ENCODE measurements at places on chromosomes 6 and 20.
A peak's percentile ranks its signal among the peaks of the same experiment; 100 is the strongest.

DNA sequence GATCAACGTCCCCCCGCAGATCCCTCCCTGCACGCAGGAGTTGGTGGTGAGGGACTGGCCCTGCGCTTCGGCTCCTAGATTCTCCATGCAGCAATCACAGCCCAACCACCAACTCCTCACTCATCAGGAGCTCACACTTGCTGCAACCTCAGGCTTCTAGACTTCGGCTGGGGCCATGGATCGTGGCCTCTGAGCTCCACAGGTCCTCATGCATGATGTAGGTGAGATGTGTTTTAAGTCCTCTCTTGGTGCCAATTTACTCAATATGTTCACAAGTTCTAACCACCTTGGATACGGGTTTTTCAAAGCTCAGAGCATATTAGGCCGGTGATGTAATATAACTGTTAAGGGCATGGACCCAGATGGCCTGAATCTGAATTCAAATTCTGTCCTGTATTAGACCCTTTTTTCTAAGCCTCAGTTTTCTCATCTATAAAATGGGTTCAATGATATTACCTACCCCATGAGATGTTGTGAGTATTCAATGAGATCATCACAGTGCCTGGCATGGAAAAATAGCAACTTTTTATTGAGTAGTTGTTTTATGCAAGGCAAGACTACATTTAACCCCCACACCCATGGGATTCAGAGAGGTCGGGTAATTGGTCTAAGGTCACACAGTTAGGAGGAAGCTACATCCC lies 31.0 kb downstream of the SUN5 start:
- no peak for DNase-seq

- DNase-seq, result peak; percentile 59
These were observed 130.2 kb upstream of the AKIRIN2 start for GRCh38 chr6:87832025-87832825.

DNA sequence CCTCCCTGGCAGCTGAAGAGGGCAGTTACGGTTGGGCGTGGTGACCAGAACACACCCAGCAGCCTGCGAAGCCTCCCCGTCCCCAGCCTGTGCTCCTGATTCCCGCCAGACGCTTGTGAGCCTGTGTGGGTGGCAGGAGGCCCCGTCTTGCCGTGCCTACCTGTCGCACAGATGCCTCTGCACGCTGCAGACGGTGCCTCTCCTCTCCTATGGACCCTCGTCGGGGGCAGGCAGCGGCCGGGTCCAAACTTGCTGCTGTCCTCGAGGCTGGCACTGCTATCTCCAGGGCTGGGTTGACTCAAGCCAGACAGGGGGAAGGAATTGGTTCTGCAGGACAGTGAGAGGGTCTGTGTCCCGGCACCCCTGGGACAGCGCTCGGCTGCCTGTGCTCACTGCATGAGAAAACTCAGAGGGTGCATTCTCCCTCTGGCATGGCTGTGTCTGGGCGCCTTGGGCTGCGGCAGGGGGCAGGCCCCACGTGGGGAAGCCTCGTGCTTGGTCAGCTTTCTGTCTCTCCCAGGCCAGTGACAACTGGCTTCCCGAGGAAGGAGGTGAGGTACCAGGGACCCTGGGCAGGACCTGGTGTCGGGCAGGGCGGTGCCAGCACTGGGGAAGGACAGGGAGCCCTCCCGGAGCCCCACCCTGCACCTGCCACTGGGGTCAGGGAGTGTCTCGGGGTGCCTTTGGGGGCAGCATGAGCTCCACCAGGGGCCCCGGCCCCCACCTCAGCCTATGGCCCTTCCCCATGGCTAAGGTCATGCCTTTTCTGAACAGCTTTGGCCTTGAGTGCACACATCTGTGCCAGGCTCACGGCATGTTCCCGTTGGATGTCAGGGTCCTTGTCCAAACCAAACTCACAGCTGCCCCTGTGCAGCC lies 127.5 kb downstream of the TAF4 start:
- no peak for DNase-seq

DNA sequence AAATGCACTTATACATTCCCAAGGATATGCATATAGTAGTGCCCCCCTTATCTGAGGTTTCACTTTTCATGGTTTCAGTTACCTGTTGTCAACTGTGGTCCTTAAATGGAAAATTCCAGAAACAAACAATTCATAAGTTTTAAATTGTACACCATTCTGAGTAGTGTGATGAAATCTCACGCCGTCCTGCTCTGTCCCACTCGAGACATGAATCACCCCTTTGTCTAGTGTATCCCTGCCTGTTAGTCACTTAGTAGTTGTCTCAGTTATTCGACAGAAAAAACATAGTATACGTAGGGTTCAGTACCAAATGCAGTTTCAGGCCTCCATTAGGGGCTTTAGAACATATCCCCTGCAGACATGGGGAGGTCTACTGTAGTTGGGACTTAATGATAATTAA lies 57.0 kb downstream of the MAP1LC3A start:
- no peak for DNase-seq

DNA sequence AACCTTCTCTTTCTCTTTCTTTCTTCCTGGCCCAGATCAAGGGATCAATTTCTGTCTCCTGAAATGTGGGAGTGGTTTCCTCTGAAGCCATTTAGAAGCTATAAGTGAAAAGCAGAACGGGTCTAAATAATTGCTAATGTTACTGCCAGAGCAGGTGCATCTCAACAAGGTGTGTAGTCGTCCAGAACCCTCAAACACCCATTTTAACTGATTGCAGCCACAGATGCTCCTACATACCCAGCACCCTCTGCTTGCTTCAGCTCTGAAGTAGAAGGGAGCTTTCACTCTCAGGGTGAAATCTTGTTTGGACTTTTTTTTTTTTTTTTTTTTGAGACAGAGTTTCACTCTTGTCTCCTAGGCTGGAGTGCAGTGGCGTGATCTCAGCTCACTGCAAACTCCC lies 592.1 kb upstream of the ARID1B start:
- peak; percentile 57 for DNase-seq

GRCh38 chr20:2637246-2637645 lies 15.2 kb upstream of the NOP56 start:
- DNase-seq, result no peak
